Daoy (cell line): ENCODE measurements at places on chromosomes 6 and 20. TPM values are rescaled to one million over a fixed set of nuclear protein-coding genes. Genes with fewer than 3 reads are reported as not detected.

DNA sequence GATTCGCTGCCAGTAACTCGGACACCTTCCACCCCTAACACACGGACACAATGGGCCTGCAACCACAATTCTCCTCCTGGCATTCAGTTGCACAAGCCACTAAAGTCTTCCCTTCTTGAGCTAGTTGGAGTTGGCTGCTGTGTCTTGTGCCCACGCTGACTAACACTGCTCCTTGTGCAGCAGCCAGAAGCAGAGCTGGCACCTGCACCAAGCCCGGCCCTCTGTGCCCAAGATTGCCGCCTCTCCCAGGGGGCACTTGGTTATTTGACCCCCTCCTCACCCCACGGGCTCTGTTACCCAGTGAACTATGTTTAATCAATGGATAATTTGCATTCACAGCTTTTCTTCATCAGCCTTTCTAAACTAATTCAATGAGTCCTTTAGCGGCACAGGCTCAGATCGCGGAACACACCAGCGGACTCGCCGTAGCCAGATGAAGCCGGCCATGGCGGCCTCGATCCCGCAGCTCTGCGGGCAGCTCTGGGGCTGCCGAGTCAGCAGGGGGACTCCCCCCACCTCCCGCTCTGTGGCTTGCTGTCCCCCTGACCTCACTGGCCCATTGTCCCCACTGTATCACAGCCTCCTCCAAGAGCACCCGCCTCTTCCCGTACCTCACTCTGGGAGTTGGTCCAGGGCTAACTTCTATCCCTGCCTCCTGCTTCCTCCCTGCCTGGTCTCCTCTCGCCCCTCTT is 94.8 kb upstream of the AFDN start:
- no peak for DNase-seq

Gene C4B
- 0.30 and 3.7 TPM in 2 replicates for total RNA-seq

Gene SOX12
- total RNA-seq = 1.1 and 1.5 TPM in 2 replicates

Gene BEND6
- total RNA-seq = 8.1 and 9.0 TPM in 2 replicates

DNA sequence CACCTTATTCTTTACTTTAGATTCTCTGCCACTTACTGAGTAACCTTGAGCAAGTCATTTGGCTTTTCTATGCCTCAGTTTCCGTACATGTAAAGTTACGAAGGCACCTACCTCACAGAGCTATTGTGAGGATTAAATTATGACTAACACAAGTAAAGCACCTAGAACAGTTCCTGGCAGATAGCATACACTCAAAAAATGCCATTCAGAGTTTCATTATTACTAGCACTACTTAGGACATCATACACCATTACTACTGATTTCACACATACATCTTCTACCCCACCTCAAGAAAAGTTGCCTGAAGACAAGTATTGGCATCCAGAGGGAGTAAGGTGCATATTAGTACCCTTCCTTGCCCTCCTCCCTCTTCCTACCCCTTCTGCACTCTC is 107.8 kb downstream of the OGFRL1 start:
- no peak for DNase-seq

Gene FOXQ1
- total RNA-seq = 0.06 and 0.63 TPM in 2 replicates

GRCh38 chr6:161583584-161583983 is 309.7 kb upstream of the AGPAT4 start:
- no peak for DNase-seq

DNA sequence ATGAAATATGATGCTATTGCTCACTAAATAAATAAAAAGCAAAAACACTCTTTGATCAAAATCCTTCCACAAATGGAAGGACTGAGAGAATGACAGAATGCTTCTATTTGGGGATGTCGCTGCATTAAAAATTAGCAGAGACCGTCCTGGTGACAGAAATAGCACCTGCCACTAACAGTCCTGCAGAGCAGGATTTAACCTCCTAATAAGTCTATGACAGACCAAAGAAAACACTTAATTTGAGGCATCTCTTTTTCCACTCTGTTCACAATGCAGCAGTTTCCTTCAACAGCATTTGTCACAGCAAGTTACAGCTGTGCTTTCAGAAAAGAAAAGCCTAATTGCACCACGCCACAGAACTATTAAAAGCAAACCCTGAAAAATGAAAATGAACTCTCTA is 140.6 kb upstream of the BEND6 start:
- no peak for DNase-seq

- DNase-seq = no peak
Observed at GRCh38 chr6:26017632-26017966, 55.0 kb downstream of the TRIM38 start.

- DNase-seq = peak; percentile 78
Observed at GRCh38 chr6:111604259-111605099, 1.2 kb downstream of the TRAF3IP2 start.

DNA sequence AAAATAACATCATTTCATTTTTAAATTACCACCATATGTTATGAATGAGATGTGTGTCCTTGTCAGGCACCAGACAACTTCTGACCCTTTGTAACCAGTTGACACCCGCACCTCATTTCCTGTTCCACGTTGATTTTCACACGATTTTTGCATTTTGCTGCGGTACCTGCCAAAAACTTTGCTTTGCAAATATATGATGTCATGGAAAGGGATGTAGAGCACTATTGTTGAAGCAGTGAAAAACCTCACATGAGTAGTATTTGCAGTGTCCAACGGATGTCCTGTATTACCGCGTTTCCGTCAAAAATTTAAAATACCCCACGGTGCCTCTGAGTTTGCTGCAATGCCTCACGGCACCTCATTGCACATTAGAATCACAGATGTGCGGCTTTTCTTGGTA is 115.6 kb downstream of the MTHFD1L start:
- no peak for DNase-seq

Gene ACTL10
- total RNA-seq = 0.06 and 0.18 TPM in 2 replicates

GRCh38 chr20:64119301-64119680 is 11.9 kb upstream of the NPBWR2 start:
- no peak for DNase-seq

DNA sequence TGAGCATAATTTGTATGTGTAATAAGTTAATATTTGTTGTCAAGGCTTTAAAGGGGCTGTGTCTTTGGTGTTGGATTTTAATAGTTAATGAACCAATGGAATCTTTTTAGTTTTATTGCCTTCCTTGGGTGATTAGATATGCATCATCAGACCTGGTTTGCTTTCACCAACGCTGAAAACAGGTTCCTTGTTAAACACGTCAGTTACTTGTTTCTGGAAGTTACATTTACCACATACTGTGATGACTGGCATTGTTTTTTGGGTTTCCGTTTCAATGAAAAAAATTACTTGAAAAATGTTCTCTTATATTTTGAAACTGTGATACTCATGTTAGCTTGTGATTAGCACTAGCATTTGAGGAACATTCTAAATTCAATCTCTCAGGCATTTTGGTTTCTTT is 58.6 kb upstream of the RNF144B start:
- no peak for DNase-seq

DNA sequence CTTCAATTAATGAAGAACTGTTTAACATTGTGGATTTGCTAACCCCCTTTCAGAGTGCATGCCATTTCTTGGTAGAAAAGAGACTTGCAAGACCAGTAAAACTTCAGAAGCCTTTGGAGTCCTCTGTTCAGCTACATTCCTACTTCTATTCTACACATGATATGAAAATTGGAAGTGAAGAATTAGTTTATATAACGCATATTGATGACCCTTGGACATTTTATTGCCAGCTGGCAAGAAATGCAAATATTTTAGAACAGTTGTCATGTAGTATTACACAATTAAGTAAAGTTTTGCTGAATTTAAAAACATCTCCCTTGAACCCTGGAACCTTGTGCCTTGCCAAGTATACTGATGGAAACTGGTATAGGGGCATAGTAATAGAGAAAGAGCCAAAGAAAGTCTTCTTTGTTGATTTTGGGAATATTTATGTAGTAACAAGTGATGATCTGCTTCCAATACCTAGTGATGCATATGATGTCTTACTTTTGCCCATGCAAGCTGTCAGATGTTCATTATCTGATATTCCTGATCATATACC is 3.3 kb downstream of the TDRD6 start:
- DNase-seq = no peak

DNA sequence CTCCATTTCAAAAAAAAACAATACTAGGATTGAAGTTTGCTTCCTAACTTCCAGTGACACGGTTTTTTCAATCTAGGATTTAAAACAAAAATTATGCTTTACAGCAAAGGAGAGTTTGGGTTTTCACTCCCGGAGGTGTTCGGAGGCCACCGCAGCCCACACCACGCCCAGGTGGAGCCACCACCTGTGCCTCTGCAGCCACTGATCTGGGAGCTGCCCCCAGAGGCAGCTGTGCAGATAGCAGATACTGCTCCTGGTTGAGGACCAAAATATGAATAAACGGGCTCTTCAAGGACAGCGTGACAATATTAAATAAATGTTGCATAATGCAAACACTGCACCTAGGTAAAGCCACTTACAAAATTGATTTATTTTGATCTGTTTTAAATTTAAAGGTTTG is 30.2 kb downstream of the DLL1 start:
- no peak for DNase-seq

Gene MMP24
- 0.54 and 0.86 TPM in 2 replicates for total RNA-seq

- DNase-seq = peak; percentile 84
Observed at GRCh38 chr20:10603971-10604864, 69.6 kb downstream of the JAG1 start.

Gene GPX5
- total RNA-seq = not detected in 2 replicates

Gene PSMB8
- 108 and 133 TPM in 2 replicates for total RNA-seq

DNA sequence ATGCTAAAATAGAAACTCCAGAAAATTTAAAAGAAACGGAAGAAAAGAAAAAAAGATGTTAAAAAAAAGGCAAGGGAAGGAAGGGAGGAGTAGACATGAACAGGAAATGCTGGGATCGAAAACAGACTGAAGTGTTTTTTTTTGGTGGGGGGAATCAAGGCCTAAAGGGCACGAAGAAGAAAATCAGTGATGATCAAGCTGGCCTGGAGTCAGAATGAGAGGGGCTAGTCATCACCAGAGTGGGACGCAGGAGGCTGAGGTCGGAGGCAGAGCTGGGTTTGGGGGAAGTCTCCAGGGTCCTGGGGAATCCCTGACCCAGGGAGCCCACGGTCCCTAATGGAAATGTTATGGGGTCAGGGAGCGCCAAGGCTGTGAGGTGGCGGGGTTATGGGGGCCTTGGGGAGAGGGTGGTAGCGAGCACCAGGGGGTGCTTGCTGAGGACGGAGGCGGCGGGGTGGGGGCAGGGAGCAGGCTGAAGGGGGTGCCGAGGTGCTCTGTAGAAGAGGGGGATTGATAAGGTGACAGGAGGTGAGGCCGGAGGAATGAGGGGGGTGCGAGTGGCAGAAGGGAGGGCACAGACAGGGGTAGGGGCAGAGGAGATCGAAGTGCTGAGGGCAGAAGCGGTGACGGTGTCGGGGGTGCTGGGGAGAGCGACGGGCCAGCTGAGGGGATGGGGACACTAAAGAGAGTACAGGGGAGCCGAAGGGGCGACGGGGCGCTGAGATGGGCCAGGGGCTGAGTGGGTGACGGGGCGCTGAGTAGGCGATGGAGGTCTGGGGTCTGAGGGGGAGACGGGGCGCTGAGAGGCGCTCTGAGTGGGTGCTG is 684 bp downstream of the ZNFX1 start:
- no peak for DNase-seq

- peak; percentile 96 for DNase-seq
Observed at GRCh38 chr6:26031595-26032339, 55.5 kb upstream of the HFE start.

DNA sequence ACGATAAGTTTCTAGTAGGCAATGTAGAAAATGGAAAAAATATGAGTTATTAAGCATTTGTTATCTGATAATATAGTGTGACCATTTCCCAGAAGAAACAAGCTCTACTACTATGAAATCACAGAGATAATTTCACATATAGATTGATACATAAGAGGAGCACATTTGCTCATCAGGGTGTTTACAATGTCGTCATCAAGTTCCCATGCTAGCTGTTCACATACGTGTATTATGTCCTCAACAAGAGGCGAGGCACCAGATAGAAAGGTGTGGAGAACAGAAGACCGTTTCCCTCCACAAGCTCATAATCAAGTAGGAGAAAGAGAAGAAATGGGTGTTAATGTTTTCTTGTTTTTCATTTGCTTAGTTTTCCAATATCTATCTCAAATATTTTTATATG is 326.1 kb upstream of the ARID1B start:
- DNase-seq = no peak

Gene GGTLC1
- total RNA-seq = not detected in 2 replicates

- DNase-seq = peak; percentile 89
Observed at GRCh38 chr20:48983423-48984400, 62.2 kb downstream of the ARFGEF2 start.

- peak; percentile 34 for DNase-seq
Observed at GRCh38 chr20:39081255-39081654, 119.1 kb downstream of the DHX35 start.
